EH (cell line): ENCODE measurements at places on chromosomes 11 and 22.

- DNase-seq = peak; percentile 41
These were observed 15.1 kb upstream of the CABP7 start for GRCh38 chr22:29704528-29705285.

DNA sequence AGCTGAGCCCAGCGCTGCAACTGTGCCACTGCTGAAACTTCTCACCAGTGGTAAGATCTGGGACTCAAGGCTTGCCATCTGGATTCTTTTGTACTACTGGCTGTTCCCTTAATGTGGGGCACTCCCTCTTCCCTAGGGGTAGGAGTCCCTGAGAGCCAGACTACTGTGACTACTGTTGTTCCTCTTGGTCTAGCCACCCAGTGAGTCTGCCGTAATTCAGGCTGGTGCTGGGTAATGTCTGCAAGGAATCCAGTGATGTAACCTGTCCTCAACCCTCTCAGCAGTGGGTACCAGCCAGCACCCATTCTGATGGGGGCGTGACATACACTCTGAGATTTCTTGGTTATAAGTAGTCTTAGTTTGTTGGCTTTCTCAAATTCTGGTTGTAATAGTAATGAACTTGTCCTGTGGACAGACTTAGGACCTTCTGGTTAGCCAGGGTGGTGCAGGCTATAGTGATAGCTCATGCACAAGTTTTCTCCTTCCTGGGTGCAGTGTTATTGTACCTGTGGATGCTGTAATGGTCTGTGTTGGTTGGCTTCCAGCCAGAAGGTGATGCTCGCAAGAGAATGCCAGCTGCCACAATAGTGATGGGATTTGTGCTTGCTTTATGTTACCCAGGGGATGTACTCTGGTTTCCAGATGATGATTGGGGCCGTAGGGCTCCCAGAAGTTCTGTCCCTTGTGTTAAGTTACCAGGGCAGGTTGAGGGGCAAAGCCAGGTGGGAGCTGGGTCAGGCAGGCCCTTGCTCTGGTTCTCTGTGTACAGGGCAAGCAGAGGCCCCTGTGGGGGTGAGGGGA is 65.5 kb downstream of the ARHGAP42 start:
- no peak for DNase-seq

GRCh38 chr11:90428836-90429235 is 206.0 kb upstream of the CHORDC1 start:
- no peak for DNase-seq

GRCh38 chr22:37249986-37250385 is 5.9 kb upstream of the RAC2 start:
- DNase-seq = no peak

DNA sequence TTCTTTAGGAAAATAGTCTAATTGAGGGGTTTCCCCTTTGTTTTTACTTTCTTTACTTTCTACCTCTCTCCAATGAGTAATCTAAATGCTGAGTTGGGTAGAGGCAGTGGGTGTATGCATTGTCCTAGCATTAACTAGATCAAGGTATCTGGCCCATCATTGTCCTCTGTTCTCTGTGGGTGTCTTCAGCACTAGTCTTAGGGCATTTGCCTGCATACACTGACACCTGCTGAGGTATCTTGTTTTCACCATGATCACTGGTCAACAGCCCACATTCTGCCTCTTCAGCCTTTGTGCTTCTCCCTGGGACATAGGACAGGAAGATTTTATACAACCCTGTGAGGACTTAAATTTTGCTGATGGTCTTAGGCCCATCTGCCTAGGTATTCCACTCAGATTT is 371.1 kb downstream of the RAB38 start:
- DNase-seq = no peak

GRCh38 chr11:122186439-122187080 is 70.5 kb upstream of the BLID start:
- DNase-seq = peak; percentile 98
